MCF 10A (cell line): ENCODE measurements at places on chromosomes 16 and 17. TPM values are rescaled to one million over a fixed set of nuclear protein-coding genes. Genes with fewer than 3 reads are reported as not detected.
A peak's percentile ranks its signal among the peaks of the same experiment; 100 is the strongest.

The CX3CL1 gene
- not detected in 2 replicates for total RNA-seq

DNA sequence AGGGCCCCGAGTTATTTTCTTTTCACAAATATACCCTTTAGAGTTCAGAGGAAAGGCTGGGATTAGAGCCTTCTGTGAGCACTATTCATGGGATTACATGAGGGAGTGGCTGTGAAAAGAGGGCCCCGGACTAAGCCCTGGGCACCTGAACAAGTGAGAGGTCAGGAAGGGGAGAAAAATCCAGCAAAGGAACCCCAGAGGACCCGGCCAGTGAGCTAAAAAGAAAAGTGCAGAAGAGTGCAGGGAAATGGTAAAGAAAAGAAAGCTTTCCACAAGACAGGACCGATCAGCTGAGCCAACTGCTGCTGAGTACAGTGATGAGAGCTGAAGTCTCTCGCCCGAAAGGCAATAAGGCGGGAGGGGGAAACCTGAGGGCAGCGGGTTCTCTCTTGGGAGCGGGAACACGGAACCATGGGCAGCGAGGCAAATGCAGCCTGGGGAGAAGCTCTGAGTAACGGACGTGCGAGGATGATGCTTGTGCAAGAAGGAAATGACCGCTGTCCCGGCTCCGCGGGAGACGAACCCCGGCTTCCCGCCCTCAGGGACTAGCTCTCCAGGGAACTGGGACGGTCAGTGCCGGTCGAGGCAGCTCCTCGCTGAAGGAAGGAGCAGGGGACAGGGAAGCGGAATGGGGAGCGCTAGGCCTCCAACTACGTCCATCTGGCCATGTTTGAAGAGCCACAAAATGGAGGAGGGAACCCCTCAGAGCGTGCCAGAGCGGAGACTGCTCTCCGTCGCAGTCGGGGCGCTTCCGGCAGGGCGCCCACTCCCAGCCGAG is 665 bp upstream of the ALDH3A2 start:
- peak; percentile 82 for DNase-seq
- peak overlapping the region; percentile 97 for H3K27ac ChIP-seq
- peaks cover 11% of the 10 kb centered on the region for H3K36me3 ChIP-seq
- H3K4me3 ChIP-seq: peak overlapping the region; percentile 97

DNA sequence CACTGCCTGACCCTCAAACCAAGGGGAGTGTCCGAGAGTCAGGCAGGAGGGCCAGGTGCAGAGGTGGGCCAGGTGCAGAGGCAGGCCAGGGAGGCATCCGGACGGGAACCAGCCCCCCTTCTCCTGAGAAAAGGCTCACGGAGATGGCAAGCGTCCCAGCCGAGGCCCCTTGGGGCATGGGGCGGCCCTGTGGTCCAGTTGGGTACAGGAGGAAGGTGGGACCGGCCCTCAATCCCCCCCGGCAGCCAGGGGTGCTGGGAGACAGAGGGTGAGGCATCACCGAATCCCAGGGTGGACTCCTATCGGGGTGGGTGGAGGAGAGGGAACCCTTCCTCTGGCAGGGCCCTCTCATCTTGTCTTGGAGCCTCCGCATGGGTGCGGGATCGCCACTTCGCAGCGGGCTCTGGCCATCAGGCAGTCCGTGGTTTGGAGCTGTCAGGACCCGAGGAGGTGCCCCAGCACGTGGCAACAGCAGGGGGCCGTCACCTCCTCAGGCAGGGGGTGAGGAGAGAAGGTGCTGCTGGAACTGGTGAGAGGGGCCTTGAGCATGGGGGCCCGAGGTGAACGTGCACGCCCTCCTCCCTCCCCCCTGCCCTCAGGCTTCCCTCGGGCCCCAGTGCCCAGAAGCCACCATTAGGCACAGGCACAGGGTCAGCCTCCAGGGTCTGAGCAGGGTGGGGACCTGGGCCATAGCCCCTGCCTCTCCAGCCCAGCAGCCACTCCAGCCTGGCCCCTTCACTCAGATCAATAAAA is 38.7 kb upstream of the SLC38A10 start:
- H3K4me3 ChIP-seq: no peak overlapping the region
- no peaks in the 10 kb centered on the region for H3K27me3 ChIP-seq
- H3K27ac ChIP-seq: no peak overlapping the region
- peaks cover 7% of the 10 kb centered on the region for H3K36me3 ChIP-seq

The SPATA22 gene
- total RNA-seq: not detected in 2 replicates

The KRTAP16-1 gene
- not detected in 2 replicates for total RNA-seq
